Right renal cortex interstitium (tissue), 3 donors: ENCODE measurements at places on chromosomes 4 and X.
A peak's percentile ranks its signal among the peaks of the same experiment; 100 is the strongest.

DNA sequence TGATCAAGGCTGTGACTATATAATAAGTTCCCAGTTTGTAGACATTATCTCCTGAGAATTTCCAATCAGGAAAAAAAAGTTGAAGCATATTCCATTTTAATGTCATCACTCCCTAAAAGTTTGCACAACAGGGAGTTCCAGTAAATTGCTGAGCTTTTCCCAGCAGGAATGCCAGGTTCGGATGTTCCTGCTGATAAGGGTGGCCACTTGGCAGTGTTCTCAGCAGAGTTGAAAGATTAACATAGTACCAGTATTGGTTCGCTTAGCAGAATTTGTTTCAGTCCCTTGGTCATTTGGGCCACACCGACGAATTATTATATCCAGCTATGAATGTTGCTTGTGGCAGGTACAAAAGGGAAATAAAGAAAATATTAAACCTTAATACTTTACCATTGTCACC, 5.2 kb upstream of the CXCL2 start:
- no peak for DNase-seq

- DNase-seq, result no peak
These were observed 11.5 kb downstream of the NSG1 start for GRCh38 chr4:4398430-4398829.

DNA sequence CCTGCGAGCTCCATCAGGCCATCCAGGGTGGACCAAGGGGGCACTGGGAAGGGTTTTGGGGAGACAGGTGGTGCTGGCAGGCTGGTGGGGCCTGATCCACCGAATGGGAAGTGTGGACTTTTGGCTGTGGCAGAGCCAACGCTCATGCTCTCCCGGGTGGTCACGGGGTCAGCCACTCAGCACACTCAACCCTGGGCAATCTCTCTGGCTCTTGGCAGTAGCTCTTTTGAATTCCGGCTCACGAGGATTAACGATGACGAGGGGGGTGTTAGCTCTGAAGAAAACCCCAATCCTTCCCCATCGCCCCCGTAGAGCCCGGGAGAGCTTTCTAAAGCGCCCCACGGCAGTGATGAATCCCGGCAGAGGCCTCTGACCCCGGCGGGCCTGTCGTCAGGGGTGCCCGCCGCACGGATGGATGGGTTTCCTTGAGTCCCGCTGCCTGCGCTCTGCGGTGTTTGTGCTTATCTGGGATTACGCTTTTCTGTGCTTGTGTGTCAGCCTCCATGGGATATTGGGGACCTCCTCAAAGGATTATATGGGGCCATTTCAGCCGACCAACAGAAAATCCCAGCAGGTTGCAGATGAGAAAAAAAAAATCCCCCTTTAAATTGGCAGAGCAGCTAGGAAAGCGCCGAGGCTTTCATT, 156.8 kb upstream of the PSAPL1 start:
- DNase-seq, result no peak

DNA sequence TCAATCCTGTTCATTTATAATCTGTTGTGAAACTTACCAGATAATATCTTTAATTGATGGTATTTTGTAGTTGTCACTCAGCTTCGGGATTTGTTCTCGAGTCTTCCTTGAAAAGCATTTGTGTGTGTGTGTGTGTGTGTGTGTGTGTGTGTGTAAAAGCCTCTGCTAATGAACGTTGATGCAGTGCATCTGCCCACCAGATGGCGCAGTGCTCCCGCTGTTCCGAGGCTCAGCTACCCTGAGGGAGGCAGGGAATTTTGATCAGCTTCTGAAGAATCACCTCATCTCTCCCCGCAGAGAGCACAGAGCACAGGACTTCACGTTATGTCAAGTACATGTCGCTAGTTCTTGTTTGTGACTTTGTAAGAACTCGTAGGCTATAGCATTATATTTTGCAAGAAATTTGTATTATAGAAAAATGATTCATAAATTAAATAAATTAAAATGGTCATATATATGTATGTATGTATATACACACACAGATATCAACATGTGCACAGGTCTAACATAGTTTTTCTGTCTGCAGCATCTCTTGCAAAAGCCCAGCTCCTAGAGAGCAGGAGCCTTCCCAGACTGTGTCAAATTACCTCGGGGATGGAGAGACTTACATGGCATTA, 316.7 kb upstream of the IGFBP7 start:
- DNase-seq, result no peak

DNA sequence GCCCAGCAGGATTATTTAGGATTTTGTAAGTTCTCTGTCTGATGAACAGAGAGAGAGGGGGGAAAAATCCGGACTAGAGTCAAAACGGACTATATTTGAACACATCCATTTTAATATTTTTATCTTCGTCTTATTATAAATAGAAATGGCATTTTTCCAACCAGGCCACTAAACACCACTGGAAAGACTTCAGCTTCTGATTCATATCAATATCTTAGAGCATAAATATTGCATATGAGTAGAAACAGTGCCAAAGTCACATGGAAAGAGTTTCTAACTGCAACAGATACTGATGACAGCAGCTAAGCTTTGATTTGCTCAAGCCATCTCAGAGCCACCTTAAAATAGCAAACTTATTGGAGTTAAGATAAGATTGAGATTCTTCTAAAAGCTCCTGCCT, 456 bp downstream of the PPARGC1A start:
- DNase-seq, result no peak

DNA sequence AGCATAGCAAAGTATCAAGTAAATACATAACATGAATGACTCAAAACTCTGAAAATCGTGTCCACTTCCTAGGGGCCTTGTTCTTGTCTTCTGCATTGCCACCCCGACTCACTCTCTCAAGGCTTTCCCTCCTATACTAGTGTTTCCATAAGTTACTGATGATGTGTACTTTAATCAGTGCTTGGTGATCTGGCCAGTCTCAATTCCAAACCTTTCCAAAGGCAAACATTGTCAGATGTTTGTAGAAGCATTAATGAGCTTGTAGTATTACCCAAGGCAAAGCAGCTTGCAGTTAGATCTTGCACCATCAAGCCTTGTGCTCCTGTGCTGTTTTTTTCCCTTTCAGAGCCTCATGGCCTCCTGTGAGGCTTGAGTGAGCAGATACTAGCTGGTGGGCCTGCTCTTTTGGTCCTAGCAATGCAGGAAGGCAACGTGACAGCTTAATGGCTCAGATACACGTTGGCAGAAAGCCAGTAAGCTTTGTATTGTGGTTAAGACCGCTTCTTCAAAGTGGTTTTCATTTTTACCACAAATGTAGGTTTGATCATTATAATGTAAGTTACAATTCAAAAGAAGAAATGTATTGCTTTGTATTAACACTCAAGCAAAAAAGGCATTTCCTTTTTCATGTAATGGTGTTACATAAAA, 51.8 kb downstream of the RBPJ start:
- peak; percentile 38 for DNase-seq

GRCh38 chrX:80576806-80577533, 156.7 kb downstream of the TENT5D start:
- DNase-seq, result no peak

DNA sequence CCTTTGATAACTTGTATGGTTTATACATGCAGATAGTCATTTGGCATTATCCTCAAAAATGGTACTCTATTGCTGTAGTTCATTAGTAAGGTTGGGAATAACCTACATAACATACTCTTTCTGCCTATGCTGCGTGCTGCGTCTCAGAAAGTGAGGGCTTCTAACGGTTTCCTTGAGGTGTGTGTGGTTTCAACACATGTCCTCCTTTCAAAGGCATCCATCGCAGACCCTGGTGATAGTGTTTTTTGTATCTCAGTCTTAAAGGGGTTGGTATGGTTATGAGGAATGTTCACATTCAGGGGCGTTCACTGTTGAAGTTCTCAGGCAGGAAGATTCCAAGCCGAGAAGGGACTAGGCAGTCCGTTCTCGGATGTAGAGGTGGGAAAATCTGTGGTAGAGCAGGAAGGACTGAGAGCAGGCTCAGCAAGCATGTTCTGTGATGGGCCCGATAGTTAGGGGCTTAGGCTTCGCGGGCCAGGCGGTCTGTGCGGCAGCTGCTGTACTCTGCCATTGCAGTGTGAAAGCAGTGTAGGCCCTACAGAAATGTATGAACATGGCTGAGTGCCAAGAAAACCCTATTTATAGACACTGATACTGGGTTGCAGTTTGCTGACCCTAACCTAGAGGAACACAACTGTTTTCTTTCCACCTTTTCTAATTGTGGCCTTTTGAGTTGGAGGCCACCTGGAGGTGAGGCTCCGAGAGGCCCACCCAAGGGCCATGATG, 123.2 kb downstream of the GPR143 start:
- no peak for DNase-seq

DNA sequence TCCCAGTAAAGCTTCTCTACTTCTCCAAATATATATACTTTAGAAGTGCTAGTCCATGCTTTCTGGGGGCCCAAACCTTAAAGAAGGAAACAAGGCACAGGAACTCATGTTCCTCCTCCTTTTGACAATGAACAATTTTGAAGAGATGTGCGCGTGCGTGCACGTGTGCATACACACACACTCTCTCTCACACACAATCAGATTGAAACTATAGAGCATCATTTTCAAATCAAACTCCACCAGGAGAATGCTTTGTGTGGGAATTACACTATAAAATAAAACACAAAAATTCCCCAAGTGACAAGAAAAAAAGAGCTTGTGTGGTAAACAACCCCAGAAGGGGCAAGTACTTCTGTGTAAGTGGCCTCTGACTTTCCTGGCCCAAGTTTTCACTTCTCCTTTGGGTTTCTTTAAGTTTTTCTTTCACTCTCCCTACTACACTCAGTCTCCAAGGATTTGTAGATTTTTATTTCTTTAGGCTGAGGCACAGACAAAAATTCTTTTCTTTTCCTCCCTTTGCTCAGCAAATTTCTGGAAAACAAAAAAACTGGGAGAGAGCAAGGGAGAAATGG, 46.6 kb upstream of the SHISA3 start:
- DNase-seq, result no peak

DNA sequence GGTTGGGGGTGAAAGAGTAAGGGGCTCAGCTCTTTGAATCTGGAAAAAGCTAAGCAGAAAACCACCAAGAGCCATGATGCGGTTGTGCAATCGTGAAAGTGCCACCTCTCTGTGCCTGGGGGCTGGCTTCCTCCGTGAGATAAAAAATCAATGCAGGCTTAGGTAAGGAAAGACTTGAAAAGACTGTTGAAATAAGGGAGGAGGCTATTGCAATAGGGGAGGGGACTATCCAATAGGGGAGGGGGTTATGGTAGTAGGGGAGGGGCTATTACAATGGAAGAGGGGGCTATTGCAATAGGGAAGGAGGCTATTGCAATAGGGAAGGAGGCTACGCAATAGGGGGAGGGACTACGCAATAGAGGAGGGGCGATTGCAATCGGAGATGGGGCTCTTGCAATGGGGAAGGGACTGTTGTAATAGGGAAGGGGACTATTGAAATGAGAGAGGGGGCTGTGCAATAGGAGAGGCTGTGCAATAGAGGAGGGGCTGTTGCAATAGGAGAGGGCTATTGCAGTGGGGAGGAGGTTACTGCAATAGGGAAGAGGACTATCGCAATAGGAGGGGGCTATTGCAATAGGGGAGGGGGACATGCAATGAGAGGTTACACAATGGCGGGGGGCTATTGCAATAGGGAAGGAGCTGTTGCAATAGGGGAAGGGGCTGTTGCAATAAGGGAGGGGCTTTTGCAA, 162.3 kb upstream of the PSAPL1 start:
- DNase-seq, result no peak

GRCh38 chr4:53967986-53968385, 96.4 kb downstream of the CHIC2 start:
- no peak for DNase-seq

DNA sequence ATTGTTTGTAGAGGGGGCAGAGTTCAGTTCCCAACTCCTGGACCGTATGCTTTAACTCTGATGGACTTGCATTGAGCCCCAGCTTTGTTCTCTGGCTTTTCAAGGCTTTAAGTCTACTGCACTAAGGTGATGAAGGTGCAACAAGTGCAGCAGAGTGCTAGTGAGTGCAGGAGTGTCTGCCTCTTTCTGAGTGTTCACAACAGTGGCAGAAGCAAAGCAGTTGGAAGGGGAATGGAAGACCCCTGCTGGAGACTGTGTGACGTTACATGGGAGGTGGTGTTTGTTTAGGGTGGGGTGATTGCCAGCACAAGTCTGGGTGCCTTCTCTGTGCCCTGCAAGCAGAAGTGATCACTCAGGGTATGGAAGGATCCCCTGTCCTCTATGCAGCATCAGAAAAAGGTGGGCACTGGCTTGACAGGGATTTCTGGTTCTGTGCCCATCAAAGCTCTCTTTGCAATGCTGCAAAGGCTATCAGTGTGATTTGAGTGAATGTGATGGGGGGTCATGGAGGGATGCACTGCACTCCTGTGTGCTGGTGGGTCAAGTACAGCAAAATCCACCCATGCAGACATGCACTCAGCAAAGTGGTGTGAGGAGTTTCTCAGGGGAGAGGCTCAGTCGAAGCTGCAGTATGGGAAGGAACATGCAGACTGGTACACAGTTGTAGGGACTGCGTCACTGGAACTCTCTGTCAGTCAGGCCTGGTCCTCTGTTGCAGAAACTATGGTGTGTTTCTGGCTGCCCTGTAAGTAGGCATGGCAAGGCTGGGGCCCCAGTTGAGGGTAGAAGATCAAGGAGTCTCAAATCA, 70.9 kb upstream of the UGT2B7 start:
- DNase-seq, result no peak

GRCh38 chr4:2867758-2868491, 24.3 kb downstream of the ADD1 start:
- DNase-seq, result no peak

DNA sequence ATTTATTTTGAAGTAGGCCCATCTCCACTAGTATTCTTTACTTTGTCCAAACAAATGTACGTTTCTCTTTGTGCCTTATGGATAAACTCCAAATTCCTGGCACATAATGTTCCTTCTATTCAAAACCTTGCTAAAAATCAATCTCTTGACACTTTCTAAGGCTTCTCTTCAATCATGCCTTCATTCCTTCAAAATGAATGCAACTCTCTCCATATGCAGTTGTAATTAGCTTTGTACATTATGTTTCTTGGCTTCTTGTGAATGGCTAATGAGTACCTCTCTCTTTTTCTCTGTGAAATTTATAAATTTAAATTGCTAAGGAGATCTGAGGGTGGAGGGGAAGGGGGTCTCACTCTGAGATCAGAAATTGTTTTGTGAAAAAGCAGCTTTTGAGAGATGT, 24.0 kb upstream of the ANK2 start:
- no peak for DNase-seq

GRCh38 chr4:15233264-15233597, 194.6 kb upstream of the C1QTNF7 start:
- no peak for DNase-seq

DNA sequence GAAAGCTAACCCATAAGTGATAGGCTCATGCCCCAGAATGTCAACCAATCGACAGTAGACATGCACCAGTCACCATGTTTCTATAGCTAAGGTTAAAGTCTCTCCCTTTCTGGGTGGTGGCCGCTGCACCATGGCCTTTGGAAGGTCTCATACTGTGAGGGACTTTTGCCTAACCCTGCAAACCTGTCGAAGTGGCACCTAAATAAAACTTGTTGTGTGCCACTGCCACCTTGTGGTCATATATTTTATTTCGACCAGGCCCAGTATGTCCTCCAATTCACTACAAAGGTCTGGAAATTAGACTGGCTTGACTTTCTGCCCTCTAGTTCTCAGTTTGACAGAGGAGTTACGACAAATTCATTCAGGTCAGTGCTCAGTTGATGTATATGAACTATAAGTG, 163.1 kb downstream of the SMARCA1 start:
- no peak for DNase-seq
